ENCODE measurements at places on chromosomes 3 and 15.

GRCh38 chr3:8491271-8492144 lies 10.1 kb upstream of the LMCD1 start:
- no peak for DNase-seq

DNA sequence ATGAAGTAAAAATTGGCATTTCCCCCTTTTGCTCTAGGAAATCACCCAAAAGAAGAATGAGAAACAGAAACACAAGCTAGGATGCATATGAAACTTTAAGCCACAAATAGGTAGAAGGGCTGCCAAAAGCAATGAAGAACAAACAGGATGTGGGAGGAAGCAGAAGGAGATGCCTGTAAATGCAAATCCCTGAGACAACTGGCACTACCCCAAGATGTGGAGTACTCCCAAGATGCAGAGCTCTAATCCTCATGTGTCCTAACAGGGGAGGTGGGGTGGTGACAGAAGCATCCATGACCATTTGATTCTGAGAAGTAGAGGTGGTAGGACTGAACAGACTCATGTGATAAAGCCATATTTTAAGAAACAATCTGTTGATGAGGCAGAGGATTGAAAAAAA lies 31.9 kb upstream of the ZNF280D start:
- no peak for DNase-seq

GRCh38 chr3:77913524-77914174 lies 873.8 kb downstream of the ROBO2 start:
- DNase-seq, result no peak

- DNase-seq, result no peak
Measured at GRCh38 chr3:171384101-171384891, 75.9 kb downstream of the TNIK start.

DNA sequence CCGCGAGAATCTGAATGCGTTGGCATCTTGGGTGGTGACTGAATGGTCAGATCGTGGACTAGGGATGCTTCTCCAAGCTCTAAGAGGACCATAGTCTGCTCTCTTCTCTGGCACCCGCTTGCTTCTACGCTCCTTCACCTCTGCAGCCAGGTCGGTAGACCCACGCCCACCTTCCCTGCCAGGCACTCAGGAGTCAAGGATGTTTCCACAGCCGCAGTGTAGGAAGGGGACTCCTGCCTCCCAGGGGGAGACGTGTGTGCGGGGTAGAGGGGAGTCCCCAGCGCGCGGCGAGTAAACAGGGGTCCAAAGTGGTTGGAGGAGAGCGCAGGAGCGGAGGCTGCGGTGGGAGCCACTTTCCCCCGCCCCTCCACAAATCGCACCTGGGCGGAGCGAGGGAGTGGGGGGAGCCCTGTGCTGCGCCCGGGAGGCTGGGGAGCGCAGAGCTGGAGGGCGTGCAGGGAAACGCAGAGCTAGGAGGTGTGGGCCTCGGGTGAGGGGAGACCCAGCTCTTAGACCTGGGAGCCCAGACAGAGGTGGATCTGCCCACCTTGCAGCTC lies 1.7 kb downstream of the LRRC3B start:
- no peak for DNase-seq

GRCh38 chr15:28003302-28004037 lies 95.6 kb downstream of the OCA2 start:
- DNase-seq, result no peak

DNA sequence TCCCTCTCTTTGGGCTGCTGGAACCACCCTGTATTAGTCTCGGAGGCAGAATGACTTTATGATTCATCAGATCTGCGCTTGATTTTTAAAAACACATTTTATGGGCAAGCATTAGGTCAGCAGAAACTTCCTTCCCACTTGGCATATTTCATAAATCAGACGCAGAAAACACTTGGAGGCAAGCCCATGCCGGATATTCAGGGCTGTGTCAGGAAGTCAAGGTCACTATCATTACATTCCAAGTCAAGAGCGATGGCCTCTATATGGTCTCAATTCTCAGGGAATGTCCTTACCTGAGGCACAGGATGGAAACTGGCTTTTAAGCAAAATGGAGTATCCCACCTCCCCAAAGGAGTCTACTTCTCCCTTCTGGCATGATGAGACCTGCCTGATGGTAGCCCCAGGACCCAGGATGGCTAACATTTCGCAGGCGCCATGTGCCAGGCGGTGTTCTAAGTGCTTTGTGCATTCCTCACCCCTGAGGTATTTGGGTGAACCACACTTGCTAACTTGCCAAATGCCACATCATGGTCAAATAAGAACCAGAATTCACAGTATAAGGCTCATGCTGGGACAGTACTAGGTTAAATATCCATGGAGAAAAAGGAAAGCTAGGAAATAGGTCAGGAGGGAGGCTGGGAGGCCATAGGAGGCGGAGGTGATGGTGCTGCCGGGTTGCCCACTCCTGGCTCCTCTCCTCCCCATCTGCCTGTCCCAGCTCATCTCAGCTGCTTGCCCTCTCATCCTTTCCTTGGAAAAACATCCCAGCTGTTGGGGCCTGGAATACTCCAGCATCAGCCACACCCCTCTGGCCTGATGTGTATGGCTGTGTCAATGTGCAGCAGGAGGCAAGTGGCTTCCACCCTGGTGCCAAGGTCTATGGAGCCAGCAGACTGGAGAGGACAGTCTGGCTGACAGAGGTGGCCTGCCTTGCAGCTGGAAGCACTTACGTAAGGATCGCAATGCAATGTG lies 18.8 kb downstream of the BCL2L10 start:
- no peak for DNase-seq

GRCh38 chr3:148330542-148330941 lies 367.2 kb upstream of the AGTR1 start:
- DNase-seq, result no peak

- DNase-seq, result no peak
Measured at GRCh38 chr3:23619705-23620637, 185.8 kb upstream of the UBE2E1 start.

GRCh38 chr3:195555110-195555509 lies 12.0 kb upstream of the PPP1R2 start:
- no peak for DNase-seq

- DNase-seq, result no peak
Measured at GRCh38 chr15:44537735-44538240, 841 bp downstream of the EIF3J start.

GRCh38 chr15:91075739-91076138 lies 24.3 kb upstream of the SV2B start:
- no peak for DNase-seq

DNA sequence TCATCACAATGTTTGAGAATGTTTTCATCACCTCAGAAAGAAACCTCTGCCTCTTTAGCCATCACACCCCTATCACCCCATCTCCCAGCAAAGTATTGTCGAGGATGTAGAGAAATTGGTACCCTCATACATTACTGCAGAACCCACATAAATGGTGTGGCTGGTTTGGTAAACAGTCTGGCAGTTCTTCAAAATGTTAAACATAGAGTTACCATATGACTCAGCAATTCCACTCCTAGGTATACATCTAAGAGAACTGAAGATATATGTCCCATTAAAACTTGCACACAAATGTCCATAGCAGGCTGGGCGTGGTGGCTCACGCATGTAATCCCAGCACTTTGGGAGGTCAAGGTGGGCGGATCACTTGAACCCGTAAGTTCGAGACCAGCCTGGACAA lies 8.7 kb upstream of the ETFA start:
- DNase-seq, result no peak

DNA sequence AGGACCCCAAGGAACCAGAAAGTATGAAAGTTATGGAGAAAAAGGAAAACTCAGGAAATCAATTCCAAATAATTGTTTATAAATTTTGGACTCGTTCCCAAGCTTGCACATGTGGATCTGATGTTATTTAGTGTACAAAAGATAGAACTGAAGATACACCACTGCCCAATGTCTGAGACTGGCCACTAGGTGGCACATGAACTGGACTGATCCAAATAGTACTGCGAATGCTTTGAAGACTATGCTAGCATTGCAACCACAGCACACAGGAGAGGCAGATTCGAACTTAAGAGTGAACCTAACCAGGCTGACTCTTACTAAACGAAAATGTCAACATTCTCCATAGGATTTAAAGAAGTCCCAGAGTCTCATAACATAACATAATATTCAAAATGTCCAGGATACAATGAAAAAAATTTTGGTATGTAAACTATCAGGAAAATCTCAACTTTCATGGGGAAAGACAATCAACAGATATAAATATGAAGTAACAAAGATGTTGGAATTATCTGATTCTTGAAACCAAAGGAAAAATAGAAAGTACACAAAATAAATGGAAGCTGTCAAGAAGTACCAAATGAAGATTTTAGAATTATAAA lies 596.7 kb downstream of the FGF12 start:
- DNase-seq, result no peak

- no peak for DNase-seq
Measured at GRCh38 chr3:46484911-46485778, 12.6 kb upstream of the RTP3 start.

GRCh38 chr3:194885766-194886165 lies 200.1 kb downstream of the FAM43A start:
- no peak for DNase-seq

DNA sequence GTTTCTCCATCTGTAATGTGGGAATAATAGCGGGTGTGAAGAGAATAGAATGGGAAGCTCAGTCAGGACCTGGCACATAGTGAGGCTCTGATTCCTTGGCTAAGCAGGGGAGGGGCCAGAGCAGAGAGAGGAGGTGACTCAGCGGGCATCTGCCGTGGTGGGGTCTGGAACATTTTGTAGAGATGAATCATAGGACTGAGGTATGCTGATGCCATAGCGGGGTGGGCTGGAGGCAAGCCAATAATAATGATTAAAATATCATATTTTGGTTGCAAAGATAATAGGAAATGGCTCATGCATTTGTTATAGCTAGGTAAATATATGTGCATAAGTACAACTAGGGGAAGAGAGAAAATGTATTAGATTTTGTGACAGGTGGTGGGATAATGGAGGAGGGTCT lies 11.2 kb downstream of the TGM4 start:
- no peak for DNase-seq

DNA sequence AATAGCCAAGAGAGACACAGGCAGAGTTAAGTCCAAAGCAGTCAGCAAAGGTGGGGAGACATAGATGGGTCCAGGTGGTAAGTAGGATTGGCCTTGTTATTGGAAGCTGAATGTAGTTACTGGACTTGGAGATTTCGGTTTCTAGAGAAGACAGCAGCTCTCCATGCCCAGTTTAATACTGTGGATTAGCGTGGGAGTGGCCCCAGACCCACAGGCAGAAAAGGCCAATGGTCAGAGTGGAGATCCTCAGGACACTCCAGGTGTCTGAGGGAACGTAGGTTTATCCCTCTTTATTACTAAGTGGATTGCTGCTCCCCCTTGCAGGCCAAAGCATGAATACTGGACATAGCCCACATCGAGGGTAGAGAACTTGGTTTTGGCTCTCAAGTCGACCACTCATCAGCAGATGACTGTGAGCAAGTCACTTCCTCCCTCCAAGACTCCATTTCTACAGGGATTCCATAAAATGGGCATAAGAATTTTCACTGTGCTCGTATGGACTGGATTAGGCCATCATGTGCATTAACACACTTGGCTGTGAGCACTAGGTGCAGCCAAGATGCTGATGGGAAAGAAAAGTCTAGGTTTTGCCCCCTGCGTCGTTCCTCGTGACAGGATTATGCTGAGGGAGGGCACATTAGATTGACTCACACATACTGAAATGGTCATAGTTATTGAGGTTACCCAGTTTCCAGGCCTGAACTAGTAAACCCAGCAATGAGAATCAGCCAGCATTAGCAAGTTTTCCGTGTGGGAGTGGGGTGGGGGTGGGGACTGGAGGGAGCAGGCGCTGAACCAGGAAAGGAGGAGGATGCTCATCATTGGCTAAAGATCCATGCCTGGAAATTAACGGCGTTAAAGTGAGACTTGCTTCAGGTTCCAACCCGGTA lies 225.2 kb upstream of the TPRG1 start:
- DNase-seq, result no peak

DNA sequence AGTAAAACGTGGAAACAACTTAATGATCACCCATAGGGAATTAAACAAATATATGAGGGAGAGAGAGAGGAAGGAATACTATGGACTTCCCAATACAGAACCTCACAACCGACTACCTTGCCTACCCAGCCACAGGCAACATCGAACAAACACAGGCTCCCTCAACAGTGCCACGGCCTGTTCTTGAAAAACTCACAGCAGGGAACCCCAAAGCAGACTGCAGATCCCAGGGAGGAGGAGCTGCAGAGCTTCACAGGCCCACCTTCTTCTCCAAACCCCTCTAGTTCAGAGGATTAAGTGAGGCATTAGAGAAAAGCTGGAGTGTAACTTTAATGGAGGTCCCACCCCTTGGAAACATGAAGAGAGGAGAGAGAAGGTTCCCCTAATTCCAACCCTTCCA lies 110.2 kb downstream of the ST8SIA2 start:
- no peak for DNase-seq

- DNase-seq, result no peak
Measured at GRCh38 chr15:51879555-51879954, 50.1 kb downstream of the TMOD3 start.

DNA sequence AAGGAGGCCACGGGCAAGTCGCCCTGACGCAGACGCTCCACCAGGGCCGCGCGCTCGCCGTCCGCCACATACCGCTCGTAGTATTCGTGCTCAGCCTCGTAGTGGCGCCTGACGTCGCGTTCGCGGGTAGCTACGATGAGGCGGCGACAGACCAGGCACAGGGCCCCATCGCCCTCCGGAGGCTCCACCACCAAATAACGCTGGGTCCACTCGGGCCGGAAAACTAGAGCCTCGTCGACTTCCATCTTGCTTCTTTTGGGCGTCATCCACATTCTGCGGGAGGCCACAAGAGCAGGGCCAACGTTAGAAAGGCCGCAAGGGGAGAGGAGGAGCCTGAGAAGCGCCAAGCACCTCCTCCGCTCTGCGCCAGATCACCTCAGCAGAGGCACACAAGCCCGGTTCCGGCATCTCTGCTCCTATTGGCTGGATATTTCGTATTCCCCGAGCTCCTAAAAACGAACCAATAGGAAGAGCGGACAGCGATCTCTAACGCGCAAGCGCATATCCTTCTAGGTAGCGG lies at the start of gene EPM2AIP1:
Gene EPM2AIP1, minus strand, starts transcription at position 326 of the 520 bp plus-strand sequence. Its CDS starts 54 bp downstream, at position 272.
- DNase-seq, result no peak

Measured in central memory CD8-positive, alpha-beta T cell (primary cell).